ENCODE measurements at places on chromosomes 13 and 19.

DNA sequence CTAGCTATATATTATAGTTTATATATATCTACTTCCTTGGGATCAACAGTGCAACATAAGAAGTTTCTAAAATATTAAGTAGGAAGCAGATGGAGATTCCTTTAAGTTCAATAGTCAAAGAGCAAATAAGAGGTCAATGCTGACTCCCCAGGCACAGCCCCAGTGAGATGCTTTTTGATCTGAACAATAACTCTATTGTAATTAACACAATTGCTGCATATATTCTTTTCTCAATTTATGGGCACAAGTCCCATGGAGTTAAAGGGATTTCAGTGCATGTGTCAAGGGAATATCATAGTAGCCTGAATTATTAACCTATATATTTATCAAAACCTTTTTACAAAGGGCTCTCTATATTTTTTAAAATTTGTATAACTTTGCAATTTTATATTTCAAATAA is 180.8 kb downstream of the SPRY2 start:
- no peak for DNase-seq

DNA sequence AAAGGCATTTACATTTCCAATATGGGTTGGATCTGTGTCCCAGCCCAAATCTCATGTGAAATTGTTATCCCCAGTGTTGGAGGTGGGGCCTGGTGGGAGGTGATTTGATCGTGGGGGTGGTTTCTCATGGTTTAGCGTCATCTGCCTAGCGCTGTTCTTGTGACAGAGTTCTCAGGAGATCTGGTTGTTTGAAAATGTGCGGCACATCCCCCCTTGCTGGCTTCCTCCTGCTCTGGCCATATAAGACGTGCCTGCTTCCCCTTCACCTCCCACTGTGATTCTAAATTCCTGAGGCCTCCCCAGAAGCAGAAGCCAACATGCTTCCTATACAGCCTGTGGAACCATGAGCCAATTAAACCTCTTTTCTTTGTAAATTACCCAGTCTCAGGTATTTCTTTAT is 126.2 kb upstream of the FNDC3A start:
- DNase-seq, result no peak

- DNase-seq, result no peak
Measured at GRCh38 chr13:96338030-96338429, 248.1 kb downstream of the HS6ST3 start.

DNA sequence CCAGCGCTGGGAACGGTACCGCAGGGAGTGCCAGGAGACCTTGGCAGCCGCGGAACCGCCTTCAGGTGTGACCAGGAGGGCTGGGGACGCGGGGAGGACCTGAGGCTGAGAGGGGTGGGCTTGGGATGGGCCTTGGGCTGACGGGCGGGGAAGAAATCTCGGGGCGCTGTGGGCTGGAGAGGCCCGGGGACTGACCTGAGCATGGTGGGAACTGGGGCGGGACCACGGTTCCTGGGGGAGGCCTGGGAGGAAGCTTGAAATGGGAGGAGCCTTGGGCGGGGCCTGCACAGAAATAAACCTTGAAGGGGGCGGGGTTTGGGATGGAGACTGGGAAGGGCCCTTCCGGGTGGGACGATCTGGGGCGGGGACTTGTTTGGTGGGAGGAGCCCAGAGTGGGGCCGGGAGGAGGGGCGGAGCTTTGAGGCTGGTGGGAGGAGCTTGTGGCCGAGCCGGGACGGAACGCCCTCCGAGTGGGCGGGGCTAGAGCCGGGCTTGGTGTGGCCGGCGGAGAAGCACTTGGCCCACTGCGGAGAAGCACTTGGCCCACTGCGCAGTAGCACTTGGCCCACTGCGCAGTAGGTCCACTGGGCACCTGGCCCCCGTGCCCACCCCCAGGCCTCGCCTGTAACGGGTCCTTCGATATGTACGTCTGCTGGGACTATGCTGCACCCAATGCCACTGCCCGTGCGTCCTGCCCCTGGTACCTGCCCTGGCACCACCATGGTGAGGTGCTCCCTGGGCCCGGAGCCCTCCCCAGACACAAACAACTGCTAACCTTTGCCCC is 2.8 kb downstream of the GIPR start:
- no peak for DNase-seq

DNA sequence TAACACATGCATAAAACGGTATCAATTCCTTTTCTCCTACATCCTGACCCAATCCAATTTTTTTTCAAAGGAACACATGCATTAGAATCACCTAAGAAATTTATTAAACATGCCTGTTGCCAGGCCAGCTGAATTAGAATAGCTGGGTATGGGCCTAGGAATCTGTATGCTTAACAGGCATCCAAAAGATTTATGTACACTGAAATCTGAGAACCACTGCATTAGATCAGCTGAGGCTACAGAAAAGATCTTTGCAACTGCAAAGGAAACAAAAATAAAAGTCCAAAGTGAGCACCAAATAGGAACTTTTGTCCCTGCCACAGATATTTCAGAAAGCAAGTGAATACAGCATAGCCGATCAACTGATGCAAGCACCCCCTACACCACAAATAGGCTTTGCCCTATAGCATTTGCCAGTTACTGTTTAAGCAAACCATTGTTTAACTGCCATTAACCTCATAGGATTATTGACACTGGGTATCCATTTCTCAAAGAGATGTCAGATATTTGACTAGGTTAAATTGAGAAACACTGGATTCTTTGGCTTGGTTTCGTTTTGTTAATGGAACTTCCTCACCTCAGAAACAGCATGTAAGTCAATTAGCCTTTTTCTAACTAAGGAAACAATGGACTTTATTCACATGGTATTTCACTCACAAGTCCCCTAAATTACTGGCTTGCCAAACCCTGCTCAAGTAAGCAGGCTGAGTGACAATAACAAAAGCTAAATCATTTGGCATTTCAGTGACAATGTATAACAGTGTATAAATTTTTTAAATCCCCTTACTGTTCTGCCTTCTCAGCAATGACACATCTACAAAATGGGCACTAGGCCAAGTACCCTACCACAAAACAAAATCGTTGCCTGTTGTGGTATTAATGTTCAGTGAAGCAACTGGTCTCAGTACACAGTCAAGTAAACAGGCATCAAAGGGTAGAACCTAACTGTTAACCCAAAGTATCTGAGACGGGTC is 67.8 kb downstream of the SUCLA2 start:
- no peak for DNase-seq

DNA sequence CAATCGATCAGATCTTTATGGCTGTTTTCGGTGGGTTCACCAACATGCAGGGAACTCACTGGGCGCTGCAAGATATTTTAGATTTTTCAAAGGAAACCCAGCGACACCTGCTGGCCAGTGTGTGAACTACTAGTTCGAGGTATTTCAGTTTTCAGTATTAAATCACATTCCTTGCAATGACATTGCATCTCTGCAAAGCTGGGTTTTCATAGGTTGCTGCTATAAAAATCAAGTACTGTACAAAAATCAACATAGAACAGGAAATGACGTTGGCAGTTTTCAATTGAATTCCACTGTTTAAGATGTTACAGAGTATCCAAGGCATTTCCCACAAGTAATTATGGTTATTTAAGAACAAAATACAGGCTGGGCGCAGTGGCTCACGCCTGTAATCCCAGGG is 17.6 kb downstream of the LIG1 start:
- peak; percentile 64 for DNase-seq

- DNase-seq, result peak; percentile 94
Measured at GRCh38 chr19:1239796-1240737, 1.5 kb upstream of the ATP5F1D start.

- no peak for DNase-seq
Measured at GRCh38 chr19:49852631-49853126, 1.7 kb downstream of the PTOV1 start.

DNA sequence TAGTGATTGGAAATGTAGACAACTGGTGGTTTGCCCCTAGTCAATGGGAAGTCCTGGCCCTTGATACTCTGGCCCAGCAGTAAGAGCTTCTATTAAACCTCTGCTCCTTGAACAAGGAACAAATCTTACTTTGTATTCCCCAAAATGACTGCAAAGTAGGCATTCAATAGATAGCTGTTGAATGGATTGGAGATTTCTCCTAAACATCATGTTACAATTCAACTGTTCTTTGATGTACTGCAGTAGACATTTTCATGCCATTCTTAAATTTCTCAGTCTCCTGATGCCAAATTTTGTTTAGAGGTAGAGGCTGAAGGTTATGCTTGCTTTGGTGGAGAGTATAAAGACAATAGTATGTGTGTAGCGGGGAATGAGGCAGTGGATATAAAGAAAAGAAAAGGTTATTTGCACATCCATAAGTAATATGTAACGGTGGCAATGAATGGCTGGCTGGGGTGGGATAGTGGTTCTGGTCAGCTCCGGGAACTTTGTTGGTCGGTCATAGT is 12.8 kb downstream of the MIR17HG start:
- DNase-seq, result no peak

DNA sequence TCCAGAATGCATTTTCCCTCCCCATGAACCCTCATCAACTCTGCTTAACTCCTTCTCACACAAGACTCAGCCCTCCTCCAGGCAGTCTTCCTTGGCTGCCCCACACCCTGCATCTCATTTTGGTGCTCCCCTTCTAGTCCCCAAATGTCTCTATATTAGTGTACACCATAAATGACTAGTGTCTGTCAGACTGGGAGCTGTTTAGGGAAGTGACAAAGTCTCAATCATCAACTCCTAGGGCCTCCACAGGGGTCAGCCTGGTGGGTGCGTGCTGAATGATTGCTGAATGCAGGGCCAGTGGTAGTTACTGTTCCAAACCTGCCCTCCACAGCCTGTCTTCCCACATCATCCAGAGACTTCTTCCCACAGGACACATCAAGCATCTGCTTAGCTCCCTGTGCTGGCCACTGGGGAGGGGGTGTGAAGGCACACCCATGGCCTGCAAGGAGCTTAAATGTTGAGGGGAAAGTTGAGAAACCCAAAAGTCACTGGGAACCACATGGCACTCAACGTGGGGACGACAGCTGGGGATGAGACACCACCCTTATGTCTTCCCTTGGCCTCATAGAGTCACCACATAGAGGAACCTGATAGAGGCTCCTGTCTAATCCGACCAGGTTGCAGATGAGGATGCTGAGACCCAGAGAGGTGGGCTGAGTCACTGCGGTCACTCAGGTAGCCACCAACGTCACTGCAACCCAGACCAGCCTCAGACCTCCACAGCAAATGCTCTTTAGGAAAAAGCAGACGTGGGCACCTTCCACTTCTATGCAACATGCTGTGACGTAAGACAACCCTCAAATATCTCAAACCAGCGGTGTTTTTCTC is 79.3 kb upstream of the TM9SF2 start:
- DNase-seq, result no peak

DNA sequence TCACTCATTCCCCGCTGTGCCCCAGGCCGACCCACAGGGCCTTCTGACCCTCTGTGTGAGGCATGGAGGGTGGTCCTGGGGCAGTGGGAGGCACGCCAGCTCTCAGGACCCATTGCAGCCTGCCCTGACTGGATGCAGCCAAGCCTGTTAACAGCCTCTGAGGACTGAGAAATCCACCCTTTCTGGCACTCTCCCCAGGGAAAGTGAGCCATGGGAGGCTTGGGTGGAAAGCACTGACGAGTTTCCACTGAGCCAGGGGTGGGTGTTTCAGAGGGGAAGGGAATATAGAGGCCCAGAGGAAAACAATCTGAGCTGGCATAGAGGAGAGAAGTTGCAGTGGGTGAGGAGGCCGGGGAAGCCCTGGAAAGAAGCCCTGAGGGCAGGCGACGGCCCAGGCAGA is 30.6 kb upstream of the SLC7A10 start:
- DNase-seq, result no peak

GRCh38 chr13:112999414-113000177 is 30.6 kb downstream of the MCF2L start:
- DNase-seq, result no peak

- no peak for DNase-seq
Measured at GRCh38 chr13:46339035-46339666, 47.9 kb downstream of the RUBCNL start.

DNA sequence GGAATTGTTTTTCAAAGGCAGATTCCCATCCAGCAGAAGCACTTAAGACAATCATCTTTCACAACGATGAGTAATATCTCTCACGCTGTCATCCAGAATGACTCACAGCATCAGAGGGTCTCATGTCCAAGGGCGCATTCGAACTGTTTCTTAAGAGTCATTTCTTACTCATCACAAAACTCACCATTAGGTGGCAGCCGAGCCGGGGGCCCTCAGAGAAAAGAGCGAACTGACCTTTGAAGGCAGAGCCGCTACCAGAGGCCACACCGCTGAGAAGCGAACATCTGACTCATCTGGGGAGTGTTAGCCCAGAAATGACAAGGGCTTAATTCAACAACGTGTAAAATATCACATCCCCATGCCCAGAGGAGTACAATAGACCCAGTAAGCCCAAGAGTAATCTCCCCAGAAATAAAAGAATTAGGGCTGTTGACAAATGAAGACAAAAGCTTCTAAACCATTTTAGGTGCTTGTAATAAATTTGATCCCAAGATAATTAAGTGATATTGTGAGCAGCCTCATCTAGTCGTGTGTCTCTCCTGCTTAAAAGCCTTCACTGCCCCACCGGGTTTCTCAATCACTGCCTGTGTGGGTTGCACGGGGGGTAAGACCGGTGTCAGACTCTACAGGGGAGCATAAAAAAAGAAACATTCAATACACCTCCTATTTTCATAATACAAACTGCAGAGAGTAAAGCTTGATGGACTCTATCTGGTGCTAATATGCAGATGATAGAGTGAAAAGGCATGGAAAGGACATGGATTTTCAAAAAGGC is 96.2 kb downstream of the CYSLTR2 start:
- DNase-seq, result no peak

DNA sequence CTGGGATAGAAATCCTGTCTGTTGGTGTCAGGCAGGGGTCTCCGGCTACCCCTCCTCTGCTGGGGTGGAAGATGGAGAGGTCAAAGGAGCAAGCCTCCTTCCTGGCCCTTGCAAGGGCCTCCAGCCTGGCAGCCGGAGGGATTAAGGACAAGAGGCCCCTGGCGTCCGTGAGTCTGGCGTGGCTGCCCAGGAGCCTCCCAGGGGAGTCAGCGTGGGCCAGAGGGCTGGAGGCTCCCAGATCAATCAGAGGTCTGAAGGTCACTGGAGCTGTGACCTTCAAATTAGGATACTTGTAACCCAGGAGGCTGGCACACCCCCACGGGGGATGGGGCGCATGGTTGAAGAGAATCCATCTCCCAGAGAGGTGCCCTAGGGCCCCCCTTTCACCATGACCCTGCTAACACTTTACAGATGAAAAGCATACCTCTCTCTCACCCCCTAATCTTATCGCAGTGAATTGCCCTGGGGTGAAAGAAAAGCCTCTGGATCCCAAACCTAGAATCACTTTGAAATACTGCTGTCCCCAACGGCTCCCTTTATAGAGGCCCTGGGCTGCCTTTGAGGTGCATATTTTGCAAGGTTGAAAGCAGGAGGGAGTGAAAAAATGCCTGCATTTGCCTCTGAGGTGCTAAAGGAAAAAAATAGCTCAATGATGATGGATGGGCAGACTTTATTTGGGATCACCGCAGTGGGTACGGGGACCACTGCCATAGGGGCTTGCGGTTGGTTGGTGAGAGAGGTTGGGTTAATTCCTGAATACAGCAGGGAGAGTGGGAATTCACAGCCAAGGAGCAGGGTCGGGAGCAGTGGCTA is 44.9 kb upstream of the PEG3 start:
- DNase-seq, result no peak

GRCh38 chr13:89181041-89181440 is 1509.9 kb downstream of the SLITRK5 start:
- DNase-seq, result no peak
